ENCODE measurements at places on chromosomes 5 and 9. TPM values are rescaled to one million over a fixed set of nuclear protein-coding genes. Genes with fewer than 3 reads are reported as not detected.

Gene BARX1
- total RNA-seq = 15.6 TPM

DNA sequence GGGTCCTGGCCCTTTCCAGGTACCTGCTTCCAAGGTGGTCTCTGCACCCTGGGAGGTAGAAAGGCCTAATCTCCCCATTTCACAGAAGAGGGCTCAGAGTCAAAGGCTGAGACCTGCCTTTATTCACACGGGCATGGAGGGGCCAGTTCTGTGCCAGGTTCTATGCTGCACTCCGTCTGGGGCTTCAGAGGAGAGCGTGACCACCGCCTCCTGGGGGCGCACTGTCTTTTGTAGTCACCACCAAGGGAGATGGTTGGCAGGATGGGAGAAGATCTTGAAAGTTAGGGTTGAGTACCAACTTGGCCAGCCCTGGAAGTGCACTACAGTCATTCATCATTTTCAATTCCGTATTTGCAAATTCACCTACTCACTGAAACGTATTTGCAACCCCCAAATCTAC is 23.7 kb upstream of the PRDM12 start:
- peak; percentile 34 for DNase-seq

DNA sequence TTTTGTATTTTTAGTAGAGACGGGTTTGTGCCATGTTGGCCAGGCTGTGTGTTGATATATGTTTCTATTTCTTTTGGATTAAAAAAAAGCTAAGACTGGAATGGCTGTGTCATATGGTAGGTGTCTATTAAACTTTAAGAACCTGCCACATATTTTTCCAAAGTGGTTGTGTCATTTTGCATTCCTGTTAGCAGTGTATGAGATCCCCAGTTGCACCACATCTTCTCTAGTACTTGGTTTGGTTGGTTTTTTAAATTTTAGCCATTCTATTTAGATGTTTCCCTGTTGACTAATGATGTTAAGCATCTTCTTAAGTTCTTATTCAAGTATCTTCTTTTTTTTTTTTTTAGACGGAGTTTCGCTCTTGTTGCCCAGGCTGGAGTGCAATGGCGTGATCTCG is 36.2 kb upstream of the MEGF9 start:
- no peak for DNase-seq

- DNase-seq = no peak
Observed at GRCh38 chr5:102511666-102512065, 12.9 kb upstream of the SLCO6A1 start.

DNA sequence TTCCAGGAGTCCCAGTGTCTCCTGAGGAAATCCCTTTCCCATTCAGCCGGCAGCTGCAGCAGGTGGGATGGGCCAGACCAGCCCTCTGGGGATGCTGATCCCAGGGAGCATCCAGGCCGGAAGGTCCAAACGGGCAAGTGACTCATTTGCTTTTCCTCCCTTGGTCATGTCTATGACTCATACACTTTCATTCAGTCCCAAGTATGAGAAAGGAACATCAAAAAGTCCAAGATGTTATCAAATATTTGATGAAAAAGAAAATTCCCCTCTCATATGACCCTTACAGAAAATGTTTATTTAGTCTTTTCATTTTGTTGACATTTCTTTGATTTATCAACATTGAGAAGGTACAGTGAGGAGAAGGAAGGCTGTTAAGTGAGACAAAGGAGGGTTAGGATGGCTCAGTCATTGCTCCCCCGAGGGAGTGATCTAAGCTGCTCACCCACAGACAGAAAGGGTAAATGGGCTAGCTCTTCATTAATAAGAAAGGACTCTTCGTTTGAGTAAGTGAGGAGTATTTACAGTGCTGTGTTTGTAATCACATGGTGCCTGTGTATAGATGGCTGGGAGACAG is 117.6 kb upstream of the ANKRD55 start:
- DNase-seq = peak; percentile 92

Gene FAM219A
- 8.5 TPM for total RNA-seq

Gene CXCL14
- total RNA-seq = not detected

Gene IFNB1
- total RNA-seq = not detected

- no peak for DNase-seq
Observed at GRCh38 chr9:113738893-113739604, 137.1 kb upstream of the ZNF618 start.

- DNase-seq = peak; percentile 89
Observed at GRCh38 chr9:19030899-19031298, 2.1 kb downstream of the SAXO1 start.

DNA sequence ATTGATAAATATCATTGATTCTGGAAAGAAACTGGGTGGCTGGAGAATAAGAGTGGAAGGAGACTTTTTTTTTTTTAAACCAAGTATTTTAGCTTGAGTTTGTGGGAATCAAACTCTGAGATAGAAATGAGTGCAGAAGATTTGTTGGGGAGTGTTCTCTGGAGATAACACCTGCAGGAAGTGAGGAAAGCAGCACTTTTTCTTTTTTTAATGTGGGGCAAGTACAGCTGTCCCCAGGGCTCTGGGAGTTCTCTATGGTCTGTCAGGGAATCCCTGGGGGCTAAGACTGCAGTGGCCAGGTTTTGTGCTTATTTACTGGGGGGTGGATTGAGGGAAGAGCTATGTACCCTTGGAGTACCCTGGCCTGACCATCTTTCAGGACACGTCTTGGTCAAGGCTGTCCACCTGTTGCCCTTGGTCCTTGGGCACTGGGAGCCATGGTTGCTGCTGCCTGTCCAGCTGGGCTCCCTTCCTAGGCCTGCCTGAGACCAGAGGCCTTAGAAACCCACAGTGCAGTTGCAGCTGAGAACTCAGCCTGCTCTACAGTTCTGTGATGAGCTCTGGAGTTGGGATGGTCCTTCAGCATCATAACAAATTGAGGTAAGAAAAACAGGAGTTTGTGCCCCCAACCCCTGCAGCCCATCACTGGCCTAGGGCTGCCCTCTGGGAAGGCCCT is 85.8 kb downstream of the PHAX start:
- no peak for DNase-seq

Gene ESM1
- 2.9 TPM for total RNA-seq

DNA sequence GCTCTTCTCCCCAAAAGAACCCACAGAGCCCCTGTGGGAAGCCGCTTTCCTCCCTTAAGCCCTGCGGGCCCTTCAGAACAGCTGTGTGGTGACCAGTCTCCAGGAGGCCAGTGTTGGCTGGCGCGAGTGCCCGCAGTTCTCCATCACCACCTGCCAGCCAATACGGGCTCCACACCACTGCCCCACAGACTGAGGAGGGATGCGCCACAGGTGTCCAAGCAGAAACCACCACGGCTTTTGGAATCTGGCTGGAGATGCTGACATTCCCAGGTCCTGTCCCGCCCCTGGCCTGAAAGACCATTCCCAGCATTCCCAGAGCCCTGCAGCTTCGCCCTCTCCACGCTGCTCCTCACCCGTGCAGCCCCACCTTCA is 12.8 kb downstream of the CCNI2 start:
- no peak for DNase-seq

DNA sequence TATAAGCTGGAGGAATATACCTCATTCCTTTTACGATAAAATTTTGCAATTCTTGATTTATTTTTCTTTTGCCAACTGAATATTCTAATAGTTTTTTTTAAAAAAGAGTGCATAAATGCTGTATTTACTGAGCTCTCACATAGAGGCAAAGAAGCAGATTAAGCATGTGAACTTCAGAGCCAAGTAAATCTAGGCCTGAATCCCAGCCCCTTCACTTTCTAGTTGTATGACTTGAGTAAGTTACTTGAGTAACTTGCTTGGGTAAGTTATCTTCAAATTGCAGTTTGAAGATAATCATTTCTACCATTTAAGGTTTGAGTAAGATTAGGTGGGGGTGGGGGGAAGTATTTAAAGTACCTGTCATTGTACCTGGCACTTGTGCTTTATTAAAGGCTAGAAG is 21.8 kb downstream of the LURAP1L start:
- no peak for DNase-seq

- DNase-seq = no peak
Observed at GRCh38 chr5:90022711-90023053, 386.9 kb downstream of the CETN3 start.

Measured in osteoblast (primary cell).